ENCODE measurements at places on chromosomes 6 and 20.

DNA sequence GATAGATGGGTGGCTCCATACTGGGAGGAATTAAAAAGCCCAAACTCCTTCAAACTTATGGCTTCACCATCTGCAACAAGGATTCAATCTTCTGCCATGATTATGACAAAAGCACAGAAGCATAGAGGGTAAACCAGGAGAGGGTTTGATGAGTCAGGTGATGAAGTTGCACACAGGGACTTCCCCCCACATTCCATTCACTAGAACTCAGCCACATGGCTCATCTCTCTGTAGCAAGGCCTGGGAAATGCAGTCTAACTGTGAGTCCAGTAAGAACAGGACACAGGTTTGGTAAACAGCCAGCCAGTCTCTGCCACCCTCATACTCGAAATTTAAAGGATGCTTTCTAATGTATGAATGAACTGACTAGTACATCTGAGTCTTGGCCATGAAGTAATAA lies 142.9 kb downstream of the HIVEP2 start:
- DNase-seq = peak; percentile 96

GRCh38 chr6:41682497-41683272 lies 44.4 kb downstream of the MDFI start:
- DNase-seq = no peak

DNA sequence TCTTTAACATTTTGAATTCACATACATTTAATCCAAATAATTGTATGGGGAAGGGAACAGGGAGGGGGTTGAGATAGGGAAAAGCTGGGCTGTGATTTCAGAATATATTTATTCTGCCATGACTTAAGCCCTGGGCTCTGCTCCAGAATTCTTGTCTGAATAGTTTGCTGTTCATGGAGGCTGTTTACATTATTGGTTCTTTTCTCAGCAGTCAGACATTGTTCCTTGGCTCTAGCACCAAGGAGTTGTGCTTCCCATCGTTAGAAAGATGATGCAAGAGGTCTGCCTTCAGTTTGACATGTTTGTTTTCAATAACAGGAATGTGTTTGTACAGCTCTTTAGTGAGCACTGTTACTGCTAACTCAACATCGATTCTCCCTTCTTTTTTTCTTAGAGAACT lies 198.8 kb upstream of the CDYL start:
- peak; percentile 98 for DNase-seq

GRCh38 chr6:81818901-81819361 lies 66.5 kb upstream of the TENT5A start:
- no peak for DNase-seq

DNA sequence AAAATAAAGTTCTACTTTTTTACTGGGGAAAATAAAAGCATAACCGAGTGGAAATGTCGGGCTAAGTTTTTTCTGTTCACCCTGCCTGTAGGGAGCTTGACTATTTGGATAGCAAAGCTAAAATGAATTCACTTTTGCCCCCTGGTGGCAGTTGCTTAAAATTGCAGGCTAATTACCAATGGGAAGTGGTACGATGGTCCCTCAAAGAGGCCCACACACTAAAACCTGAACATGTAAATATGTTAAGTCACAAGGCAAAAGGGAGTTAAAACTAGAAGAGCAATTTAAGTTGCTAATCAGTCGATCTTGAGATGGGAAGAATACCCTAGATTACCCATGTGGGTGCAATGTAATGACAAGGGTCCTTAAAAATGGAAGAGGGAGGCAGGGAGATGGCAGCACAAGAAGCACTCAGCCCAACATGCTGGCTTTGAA lies 916 bp upstream of the SUN5 start:
- peak; percentile 12 for DNase-seq

GRCh38 chr6:13248994-13249393 lies 79.3 kb downstream of the TBC1D7 start:
- no peak for DNase-seq

DNA sequence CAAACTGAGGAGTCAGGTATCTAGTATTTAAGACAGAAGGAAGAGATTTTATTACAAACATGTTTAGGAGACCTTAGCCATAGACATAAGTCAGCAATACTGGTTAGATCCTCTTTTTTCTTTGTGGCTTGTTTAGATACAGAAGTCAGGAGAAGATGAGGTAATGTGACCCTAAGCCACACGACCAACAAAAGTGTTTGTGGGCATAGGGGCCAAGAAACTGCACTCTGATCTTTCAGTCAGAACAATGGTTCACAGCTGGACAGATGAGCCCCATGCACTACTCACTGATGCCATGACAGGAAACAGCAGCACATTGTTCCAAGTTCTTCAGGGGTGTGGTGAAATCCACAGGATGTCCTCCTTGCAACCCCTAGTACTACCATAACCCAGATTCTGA lies 238.5 kb upstream of the RAB32 start:
- peak; percentile 56 for DNase-seq

DNA sequence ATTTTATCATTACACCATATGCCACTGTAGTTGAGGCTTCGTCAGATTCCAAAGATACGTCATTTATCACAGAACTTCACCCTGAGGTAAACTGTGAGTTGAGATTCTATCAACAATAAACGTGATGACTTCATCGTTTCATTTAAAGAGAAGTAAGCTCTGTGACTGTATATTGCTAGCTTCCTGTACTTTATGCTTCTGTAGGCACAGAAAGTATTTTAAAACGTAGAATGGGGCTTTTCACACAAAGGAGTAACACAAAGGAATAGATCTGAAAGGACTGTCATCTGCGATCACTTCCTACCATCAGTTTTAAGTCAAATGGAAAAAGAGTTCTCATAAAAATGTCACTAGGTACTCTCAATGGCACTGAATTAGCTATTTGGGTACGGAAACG lies 234.4 kb upstream of the MCHR2 start:
- DNase-seq = no peak

DNA sequence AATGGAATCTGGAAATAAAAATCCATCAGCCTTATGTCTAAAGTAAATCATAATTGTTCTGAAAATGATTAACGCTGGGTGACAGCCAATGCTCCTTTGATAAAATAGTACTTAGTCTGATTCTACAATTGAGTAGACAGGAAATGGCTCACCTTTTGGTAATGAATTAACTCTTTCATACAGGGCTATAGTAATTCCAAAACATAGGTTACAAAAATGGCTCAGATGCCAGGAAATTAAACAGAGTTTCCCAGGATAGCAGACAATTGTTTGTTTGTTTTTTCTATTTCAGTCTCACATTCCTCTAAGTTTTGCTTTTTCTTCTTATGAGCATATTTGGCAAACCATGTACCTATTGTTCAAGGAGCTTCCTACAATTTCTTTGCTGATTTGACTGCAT lies 257.2 kb upstream of the EPHA7 start:
- peak; percentile 33 for DNase-seq

DNA sequence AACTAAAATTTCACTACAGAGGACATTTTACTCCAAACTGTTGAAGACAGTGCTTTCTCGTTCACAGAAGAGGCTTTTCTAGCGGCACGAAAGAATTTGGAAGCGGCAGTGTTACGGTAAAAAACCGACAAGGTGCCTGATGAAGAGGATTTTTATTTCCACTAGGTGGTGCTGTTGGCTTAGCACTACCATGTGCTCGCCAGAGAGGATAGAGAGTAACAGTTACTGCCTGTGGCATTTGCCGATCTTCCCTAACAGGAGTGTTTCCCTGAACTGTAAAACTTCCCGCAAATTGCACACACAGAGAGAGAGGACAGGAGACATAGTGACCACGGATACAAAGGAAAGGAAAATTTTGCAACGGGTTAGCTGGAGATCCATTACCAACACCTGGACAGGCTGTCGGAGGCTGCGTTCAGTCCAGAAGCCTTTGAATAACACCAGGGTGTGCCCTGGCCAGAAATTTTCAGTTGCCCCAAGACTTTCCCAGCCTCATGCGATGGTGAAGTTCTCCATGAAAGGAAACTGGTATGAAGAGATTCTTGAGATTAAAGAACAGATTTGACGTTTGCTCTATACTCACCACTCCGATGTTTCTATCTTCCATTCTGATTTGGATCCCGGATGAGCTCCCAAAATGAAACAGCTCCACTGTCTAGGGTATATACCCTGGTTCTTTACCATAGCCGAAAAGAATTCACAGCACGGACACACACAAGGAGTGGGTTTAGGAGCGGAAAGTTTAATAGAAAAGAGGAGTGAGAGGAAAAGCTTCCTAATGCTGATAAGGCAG lies 48.1 kb downstream of the HLA-DPB1 start:
- peak; percentile 37 for DNase-seq

DNA sequence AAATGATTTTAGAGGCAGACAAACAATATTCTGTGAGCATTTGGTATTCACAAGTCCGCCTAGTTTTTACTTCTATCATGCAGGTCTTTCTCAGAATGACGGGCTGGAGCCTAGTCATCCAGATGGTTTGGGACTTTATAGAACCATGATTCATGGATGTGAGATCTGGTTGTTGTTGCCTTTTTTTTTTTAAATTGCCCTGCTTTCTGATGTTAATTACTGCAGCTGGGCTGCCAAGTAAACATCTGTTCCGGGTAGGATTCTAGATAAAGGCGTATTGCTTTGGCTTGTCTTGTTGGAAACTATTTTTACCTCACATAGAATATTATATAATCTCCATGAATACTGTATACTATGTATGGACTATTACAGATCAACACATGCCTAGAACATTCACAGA lies 58.1 kb downstream of the RNF217 start:
- no peak for DNase-seq

GRCh38 chr6:99746261-99746895 lies 139.7 kb downstream of the PRDM13 start:
- DNase-seq = peak; percentile 87

- DNase-seq = no peak
Observed at GRCh38 chr20:4181956-4182945, 166.9 kb upstream of the RNF24 start.

DNA sequence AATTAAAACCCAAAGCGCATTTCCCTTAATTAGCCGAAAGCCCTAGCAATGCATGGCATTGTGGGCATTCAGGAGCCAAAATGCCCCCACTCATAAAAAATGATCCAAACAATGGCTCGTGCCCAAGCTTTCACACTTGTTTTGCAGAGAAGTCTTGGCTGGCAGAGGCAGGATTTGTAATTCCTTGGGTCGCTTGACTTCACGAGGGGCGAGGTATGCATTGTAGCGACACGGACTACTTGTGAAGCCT lies 613 bp upstream of the SASH1 start:
- DNase-seq = no peak

DNA sequence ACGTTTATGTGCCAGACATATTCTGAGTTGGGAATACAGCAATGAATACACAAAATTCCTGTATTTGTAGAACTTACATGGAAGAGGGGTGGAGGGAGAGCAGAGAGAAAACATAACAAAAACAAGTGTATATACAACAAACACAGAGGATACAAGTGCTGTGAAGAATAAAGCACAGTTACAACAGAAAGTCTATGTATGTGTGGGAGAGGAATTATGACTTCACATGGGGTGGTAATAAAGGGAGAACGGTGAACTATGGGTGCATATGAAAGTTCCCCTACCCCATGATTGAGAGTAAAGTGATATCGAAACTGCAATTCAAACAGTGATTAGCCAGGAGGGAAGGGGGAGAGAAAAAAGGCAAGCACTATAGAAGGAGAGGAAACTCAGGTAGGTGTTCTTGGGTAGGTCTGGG lies 24.6 kb downstream of the HBS1L start:
- no peak for DNase-seq

DNA sequence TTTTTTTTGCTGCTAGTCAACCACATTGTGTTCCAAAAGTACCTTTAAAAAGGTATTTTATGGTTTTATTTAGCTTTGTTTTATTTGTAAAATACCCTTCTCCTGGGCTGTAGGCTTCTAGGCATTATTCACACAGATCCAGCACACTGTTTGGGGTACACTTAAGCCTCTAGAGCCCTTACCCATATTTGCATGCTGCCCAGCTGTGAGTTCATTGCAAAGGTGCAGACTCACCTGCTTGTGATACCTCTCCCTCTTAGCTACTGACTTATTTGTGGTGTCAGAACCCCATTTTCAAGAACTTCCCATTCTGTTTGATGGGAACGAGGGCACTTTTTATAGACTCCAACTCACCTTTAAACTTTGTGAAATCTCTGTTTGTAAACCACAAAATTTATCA lies 69.8 kb downstream of the RIN2 start:
- no peak for DNase-seq

- no peak for DNase-seq
Observed at GRCh38 chr6:156009656-156010055, 554.0 kb upstream of the NOX3 start.

- DNase-seq = peak; percentile 92
Observed at GRCh38 chr20:7722564-7722963, 217.7 kb downstream of the HAO1 start.

DNA sequence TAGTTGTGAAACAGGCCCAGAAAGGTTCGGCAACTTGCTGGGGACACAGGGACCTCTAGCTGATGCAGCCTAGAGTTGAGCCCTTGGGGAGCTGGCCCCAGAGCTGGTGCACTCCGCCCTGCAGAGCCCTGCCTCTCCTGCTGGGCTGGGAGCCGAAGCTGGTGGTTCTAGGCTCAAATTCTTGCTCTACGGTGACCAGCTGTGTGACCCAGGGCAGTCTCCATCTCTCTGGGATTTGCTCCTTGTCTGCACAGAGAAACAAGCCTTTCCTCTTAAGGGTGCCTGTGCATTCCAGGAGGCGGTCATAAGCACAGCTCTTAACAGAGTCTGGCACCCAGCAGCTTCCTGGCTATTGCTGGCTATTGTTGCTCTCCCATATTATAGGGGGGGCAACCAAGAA lies 47.4 kb downstream of the RBM38 start:
- DNase-seq = no peak

DNA sequence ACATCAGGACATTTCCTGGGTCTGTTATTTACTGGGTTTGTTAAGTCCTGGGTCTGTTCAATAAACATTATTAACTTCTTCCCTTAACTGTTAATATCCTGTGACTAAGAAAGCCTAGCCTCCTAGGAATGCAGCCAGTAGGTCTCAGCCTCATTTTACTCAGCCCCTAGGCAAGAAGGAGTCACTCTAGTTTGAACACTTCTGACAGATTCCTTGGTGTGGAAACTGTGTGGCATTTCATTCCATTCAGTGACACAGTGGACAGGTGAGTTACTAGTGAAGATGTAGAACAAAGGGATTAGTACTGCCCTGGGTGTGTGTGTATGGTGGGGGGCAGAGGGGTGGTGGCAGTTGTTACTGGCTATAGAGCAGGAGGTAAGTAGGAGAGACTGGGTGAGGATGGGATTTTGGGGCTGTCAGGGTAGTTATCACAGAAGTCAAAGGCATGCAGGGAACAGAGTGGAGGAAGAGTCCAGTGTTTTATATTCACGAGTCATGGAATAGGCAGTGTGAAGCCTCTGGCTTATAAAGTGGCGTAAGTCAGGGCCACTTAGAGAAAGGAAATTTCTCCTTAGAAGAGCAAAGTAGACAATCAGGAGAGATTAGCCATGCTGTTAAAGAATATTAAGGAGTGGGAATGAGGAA lies 28.4 kb downstream of the RNF182 start:
- DNase-seq = no peak

- no peak for DNase-seq
Observed at GRCh38 chr20:9230406-9230805, 161.5 kb downstream of the PLCB4 start.
